Stimulated activated CD8-positive, alpha-beta memory T cell treated with anti-CD3 and anti-CD28 coated beads, Interleukin-4, amount 100 ng/mL, for 48 hours (primary cell): ENCODE measurements at places on chromosomes 1 and 21.

DNA sequence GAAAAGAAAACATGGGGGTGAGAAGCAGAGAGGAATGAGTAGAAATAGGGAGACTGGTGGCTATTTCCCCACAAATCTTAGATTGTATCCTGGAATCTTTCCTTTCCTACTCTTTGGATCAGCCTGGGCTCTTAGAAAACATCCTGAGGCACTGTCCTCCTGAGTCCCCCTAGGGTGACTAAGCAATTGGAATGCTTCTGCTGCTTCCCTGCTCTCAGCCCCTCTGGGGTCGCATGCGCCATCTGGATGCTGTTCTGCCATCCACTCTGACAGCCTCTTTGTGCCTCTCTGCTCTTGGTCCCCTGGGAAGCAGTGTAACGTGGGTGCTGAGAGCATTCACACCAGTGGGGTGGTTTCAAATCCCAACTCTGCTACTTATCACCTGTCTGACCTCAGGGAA lies 443.0 kb downstream of the SIPA1L2 start:
- DNase-seq = no peak

DNA sequence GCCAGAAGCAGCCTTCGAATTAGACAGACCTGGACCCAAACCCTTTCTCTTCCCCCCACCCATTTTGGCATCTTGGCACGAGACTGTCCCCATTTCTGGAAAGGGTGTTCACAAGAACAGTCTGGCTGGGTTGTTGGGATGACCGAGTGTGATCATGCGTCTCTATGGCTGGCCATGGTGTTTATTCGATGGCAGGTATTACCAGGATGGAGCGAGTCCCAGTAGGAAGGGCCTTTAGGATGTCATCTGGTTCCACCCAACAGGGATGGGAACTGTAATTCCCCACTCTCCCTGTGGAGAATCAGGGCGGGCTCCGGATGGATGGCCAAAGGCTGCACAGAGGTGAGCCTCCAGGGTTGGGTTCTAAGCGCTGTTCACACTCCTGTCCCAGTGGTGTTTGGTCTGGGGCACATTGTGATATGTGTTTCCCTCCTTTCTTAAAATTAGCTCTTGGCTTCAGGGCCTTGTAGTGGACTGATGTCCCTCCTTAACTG lies 33.4 kb upstream of the ATP5PO start:
- peak; percentile 50 for DNase-seq

DNA sequence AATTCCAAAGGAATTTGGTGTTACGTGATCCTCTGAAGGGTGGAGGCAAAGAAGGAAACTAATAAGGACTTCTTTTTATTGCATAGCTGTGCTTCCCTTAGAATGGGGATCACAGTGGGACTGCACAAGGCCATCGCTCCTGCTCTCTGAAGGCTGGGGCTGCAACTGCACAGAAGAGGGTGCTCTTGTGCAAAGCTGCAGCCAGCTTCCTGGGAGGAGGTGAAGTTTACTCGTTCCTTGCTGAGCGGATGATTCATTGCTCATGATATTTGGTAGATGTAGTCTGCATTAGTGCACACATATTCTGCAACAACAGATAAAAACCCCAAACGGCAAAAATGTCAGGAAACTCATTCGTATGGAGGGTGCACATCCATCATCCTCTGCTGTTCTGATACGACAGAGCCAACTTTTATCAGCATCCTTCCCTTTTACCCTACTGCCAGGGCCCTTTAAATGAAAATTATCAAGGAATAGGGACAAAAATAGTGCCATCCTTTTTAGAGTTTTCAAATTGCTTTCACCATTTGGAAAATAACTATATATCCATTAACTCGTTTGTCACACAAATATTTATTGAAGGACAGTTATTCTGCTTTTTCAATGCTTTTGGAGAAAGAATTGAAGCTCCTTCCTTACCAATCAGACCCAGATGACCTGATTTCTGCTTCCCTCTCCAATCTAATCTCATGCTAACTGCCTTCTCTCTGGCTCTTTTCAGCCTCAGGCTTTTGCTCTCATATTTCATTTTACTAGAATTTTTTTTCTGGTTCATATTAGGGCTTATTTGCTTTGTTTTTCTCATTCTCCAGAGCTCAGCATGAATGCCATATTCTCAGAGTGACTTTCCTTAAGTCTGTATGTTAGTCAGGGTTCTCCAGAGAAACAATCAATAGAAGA lies 263.6 kb downstream of the DUSP10 start:
- peak; percentile 50 for DNase-seq

GRCh38 chr1:223197923-223198627 lies 55.0 kb upstream of the TLR5 start:
- no peak for DNase-seq

DNA sequence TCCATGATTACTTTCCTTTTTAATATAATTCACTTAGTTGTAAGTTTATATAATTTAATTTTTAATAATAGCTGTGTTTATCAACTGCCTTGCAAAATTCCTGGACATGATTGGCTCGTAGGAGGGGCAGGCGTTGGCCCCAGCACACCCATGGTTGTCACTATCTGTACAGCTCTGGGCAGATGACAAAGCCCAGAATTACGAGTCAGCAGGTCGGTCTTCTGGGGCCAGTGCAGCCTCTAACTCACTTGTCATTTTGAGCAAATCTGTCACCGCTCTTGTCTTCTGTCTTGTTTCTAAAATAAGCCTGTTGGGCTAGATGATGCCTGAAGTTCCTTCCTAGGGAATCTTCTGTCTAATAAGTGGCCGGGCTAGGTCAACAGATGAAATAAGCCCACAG lies 21.4 kb upstream of the LRRC38 start:
- no peak for DNase-seq
